ENCODE measurements at places on chromosomes 13 and 19.

DNA sequence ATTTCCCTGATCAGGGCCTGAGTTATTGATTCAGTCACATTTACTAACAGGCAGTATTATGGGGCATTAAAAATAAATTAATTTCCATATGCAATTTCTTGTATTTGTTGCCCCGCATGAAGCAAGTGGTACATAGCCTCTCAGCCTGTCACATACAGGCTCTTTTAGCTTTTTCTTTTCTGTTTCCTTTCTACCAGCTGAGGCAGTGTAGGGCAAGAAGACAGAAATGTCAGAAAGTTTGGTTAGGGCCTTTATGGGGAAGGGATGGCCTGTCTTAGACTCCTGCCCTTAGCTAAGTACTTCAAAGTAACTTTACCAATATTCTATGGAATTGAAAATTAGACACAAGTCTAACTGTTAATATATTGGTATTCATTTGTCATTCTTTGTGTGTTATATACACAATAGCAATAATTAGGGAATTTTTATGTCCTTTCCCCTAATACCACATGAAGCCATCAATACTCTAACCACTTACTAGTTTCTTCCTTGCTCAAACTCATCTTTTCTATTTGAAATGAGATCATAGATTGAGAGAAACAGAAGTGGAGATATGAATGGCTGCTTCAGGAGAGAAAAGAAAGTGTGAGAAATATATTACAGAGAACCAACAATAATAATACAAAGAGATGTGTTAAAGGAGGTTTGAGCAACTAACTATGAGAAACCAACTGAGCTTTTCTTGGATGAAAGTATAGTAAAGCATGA lies 669.6 kb downstream of the PCDH17 start:
- no peak for DNase-seq

DNA sequence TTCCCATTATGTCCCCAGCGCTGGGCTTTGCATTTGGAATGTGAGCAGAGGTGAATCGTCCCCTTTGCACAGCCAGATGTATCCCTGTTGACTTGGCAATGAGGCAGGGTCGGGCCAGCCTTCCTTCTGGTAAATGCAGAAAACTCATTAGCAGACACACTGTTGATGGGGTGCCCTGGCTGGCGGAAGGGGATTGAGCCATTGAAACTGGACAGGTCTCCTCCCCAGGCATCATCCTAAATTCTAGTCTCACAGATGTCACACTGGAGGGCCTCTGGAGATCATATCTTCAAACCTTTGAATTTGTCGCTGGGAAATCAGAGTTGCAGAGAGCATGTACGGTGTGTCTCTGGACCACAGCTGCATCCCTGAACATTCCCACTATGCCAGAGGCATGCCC lies 219.5 kb upstream of the TSHZ3 start:
- DNase-seq: peak; percentile 45

- no peak for DNase-seq
Observed at GRCh38 chr13:49827891-49828290, 35.4 kb upstream of the KPNA3 start.

DNA sequence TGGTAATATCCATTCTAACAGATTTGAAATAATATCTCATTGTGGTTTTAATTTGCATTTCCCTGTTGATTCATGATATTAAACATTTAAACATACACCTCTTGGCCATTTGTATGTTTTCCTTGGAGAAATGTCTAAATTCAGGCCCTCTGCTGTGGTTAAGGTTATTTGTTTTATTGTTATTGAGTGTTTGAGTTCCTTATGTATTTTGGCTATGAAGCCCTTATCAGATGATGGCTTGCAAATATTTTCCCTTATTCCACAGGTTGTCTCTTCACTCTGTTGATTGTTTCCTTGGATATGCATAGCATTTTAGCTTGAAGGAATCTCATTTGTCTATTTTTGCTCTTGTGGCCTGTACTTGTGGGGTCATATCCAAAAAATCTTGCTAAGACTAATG lies 303.6 kb downstream of the GPC5 start:
- DNase-seq: no peak

DNA sequence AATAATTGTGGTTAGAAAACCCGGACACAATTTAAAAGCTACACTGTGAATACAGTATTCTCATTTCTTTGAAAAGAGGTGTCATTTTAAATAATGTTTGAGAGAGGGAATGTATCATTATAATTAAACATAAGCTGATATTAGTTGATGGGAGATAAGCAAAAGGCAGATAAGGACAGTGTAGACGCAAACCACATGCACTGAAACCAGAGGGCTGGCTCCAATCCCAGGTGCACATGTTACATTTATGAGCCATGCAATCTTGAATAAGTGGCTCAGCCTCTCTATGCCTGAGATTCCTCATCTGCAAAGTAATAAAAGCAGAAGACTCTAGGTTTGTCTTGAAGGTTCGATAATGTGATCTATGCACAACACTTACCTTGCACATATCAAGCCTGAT lies 238.7 kb downstream of the EFNB2 start:
- DNase-seq: no peak

DNA sequence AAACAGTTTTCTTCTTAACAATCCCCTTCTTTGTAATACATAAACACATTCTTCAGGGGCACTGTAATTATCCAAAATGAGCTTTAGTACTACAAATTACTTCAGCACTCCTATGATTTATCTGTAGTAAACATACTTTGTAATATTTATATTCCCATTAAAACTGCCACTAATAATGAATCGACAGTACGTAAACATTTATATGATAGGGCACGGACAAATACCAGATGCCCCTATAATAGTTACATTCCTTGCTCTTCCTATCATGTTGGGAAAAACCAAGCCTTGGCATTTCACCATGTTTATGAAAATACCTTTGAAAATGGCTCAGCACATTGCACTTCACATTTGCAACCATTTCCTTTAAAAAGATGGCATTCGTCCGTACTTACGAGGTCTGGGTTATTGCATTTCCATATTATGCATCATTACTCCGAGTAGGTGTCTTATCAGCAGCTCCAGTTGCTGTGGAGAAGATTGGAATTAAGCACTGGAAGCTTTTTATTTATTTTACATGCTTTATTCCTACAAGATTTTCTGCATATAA lies 1043.4 kb downstream of the DIAPH3 start:
- DNase-seq: no peak

GRCh38 chr19:49142866-49143335 lies 12.3 kb downstream of the HRC start:
- DNase-seq: peak; percentile 92

GRCh38 chr19:8135946-8136618 lies 13.3 kb downstream of the FBN3 start:
- DNase-seq: no peak

GRCh38 chr13:85508683-85509329 lies 290.4 kb downstream of the SLITRK6 start:
- no peak for DNase-seq

DNA sequence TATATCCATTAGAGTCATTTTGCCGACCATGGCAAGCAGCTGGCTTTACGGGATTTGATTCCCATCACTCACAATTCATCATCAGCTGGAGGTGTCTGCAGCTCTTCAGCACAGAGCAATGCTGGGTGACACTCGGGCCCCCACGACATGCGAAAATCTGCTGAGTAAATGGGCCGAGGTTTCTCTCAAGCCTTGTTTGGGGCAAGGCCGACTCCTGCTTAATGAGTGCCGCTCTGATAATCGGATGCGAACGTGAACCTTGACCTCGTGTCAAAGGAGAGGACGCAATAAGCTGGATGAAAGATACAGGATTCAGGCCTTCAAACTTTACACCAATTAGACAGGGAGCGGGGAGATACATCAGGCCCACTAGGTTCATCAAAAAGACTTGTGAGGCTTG lies 65.2 kb downstream of the GGACT start:
- peak; percentile 33 for DNase-seq

DNA sequence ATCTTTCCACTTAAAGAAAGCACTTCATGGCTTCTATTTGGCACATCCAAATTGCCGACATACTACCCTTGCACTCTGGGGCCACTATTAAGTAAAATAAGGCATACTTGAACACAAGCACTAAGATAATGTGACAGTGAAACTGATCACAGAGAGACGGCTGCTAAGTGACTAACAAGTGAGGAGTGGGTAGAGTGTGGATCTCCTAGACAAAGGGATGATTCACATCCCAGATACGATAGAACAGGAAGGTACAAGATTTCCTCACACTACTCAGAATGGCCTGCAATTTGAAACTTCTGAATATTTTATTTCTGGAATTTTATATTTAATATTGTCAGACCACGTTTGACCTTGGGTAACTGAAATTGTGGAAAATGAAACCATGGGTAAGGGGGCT lies 1721.8 kb upstream of the SPRY2 start:
- DNase-seq: no peak

DNA sequence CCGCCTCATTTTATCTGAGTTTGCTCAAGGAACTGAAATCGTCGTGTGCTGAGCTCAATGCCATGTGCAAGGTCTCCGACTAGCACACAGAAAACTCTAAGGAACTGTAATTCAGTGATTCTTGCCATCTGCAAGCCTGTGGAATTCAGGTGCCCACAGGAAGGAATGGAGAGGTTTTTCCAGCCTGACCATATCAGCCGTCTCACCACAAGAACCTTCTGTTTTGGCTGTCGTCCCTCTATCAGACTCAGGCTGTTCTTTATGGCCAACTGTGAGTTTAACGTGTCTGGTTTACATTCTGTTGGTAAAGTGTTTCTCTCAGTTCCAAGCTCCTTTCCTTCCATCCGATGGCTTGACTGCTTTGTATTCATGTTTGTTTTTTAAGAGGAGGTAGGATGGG lies 293.5 kb downstream of the SPRY2 start:
- DNase-seq: no peak

DNA sequence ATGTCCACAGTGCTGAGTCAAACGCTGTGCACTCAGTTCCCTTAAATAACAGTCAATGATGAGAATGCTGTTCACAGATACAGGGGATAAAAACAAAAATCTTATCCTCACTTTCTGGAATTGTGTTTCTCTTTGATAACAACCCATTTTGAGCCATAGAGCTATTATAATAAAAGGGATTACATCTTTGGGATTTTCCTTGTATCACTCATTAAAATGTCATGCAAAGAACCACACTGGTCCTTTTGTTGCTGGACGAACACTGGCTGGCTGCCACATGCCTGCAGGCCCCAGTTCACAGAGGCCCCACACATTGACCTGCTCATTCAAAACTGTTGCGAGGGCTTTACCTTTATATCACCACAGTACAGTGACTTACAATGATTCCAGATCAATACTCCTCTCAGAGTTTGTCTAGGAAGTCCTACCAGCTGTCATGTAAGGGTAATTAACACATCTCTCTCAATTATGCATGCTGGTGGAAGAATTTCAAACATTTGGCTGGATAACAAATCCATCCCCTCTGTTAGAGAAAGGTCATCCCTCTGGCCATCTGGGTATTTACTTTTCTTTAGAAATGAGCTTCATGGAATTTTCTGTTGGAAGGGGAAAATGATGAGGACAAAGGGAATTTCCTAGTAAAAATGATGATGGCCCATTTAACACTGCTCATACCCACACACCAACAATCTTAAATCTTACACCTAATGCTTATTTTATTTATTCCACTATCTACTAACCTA lies 85.9 kb downstream of the MBNL2 start:
- DNase-seq: no peak

DNA sequence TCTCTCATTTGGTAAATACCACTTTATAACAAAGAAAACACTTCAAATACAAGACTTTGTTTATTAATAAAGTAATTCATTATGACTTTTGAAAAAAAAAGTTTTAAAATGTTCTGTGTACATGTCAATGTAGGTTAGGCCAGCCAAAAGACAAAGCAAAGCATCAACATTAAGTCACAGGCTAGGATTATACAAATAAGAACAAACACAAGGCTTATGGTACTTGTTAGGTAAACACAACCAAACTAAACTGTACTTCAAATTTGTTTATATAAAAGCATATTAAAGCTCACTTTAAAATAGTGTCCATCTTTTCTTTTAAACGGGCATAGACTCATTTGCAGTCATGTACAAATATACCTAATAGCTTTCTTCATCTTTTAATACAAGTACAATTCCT lies 86.6 kb downstream of the ZDHHC20 start:
- no peak for DNase-seq

DNA sequence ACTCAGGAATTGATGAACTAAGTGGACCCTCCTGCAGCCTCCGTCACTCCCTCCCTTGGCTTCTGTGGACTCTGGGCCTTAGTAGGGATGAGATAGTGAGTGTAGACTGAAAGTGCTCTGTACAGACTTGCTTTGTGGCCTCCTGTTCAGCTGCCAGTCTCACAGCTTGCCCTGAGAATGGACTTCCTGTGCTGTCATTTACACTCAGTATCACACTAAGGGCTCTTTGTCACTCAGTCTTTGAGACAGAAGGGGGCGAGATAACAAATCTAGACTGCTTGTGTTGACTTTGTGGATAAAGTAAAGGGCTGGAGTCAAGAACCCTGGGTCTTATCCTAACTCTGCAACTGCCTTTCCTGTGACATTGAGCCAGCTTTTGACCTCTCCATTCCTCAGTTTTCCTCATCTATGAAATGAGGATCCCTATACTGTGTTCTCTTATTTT lies 21.0 kb upstream of the SPRY2 start:
- DNase-seq: no peak
